ENCODE measurements at places on chromosomes 11 and 22.

GRCh38 chr11:45993531-45994001 lies 71.1 kb downstream of the LARGE2 start:
- DNase-seq, result no peak

DNA sequence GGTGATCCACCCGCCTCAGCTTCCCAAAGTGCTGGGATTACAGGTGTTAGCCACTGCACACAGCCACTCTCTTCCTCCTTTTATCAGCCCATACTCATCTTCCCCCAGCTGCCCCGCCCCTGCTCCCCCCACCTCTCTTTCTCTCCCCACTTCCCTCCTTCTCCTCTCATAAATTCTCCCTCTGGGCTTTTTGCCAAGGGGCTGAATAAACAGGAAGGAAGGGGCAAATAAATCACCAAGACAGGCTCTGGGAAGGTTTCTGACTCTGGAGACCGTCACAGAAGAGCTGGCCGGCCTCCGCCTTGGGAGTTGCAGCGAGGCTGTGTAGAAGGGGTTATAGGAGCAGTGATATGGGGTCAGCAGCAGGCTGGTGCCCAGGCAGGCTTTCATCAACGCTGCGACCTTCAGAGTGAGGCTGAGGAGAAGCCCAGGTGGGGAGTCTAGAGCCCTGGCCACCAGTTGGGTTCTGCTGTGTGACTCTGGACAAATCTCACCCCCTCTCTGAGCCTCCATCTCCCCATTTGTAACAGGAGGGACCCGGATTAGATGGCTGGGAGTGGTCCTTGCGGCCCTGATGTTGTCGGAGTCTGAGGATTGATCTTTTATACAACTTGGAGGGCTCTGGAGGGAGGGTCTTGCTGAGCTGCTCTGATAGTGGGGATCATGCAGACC lies 62.6 kb upstream of the RASD2 start:
- DNase-seq, result no peak

- DNase-seq, result no peak
These were observed 28.1 kb upstream of the SLC5A12 start for GRCh38 chr11:26749927-26750326.

DNA sequence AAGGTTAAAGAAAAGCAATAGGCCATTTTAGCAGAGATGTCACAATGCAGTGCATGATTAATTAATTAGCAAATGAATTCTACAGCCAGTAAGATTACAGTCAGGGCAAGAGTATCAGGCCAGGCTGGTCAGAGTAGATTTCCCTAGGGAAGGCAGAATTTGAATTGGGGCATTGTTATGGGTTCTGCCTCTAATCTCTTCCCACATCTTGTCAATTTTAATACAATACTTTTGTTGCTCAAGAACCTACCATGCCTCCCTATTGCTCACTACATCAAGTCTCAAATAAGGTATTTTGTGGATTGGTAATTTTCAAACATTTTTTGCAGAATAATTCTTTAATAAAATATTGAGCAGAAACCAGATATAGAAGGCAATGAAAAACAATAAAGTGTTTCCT lies 103.7 kb downstream of the CCDC81 start:
- DNase-seq, result no peak

DNA sequence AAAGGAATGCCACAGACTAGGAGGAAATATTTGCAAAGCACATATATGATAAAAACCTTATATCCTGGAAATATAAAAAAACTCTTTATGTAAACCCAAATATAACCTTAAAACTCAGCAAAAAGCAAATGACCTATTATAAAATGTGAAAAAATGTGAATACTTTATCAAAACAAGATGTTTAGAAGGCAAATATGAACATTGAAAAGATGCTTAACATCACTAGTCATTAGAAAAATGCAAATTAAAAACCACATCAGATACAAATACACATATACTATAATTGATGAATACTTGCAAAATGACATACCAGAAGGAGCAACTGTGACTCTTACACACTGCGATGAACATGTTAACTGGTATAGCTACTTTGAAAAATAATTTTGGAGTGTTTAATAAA lies 511.2 kb upstream of the LRRC4C start:
- DNase-seq, result no peak

DNA sequence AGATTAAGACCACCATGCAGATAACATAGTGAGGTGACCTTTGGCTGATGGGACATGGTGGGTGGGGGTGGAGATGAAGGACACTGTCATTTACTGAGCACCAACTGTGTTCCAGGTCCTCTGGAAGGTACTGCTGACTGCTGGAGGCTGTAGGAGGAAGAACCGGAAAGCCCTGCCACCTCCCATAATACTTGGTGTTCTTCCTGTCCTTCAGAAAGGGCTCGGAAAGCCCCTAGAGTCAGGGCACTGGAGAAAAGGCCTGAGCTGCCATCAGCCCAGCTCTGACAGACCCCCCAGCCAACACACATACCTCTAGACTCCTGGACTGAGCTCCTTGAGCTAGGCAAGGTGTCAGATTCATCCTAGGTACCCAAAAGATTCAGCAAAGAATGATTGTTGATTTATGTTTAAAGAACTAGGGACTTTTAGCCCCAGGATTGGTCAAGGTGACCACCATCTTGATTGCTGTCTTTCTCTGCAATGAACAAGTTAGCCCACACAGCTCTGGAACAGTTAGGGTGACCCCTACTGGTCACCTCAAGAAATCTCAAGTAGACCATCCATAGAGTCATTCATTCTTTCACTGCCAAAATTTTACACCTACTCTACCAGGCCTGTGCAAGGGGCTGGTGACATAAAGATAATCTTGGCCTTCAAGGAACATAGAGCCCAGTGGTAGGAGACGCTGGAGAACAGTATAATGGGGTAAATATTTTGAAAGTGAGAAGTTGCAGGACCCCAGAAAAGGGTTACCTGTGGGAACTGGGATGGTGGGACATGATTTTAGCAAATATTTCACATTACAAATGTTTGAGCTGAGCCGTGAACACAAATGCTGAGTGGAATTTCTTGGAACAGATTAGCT lies 39.4 kb downstream of the IRAG1 start:
- DNase-seq, result no peak
